ENCODE measurements at places on chromosomes 3 and 15.

GRCh38 chr3:50604628-50605588, 6.7 kb downstream of the CISH start:
- peak; percentile 62 for DNase-seq

DNA sequence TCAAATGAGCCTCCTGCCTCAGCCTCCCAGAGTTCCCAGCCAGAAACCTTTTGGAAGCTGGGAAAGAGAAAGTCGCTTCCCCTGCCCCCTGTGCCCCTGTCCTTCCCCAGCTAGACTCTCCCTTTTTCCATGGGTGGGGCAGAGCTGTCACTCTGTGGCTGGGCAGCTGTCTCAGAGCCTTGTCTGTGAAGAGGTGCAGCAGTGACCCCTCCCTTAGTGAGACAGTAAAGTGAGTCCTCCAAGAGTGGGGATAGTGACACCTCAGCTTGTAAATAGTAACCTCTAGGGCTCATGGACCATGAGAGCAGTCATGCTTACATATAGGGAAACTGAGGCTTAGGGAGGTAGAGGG, 76.3 kb downstream of the SMAD6 start:
- DNase-seq: no peak

DNA sequence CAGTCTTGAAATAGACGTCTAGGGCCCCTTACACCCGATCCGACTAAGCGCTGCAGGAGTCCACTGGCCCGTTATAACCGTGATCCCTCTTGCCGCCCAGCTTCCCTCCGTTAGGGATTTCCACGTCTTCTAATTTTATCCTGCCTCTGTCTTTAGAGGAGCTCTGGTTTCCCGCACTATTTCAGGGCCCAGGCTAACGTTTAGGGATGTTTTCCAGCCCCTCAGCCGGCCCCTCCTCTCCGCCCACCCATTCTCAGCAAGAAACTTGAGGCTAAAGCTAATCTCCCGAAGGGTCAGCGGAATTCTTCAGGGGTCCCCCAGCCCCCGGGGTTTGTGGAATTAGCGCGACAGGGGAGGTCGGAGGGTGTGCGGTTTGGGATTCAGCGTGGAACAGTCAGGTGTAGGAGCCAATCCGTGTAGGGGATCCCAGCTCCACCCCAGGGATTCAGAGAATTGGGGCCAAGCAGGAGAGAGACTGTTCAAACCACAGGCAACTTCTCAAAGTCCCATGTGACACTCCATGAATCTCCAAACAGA, 1.6 kb downstream of the PTX3 start:
- no peak for DNase-seq

GRCh38 chr3:134838599-134838998, 43.5 kb downstream of the EPHB1 start:
- DNase-seq: no peak

DNA sequence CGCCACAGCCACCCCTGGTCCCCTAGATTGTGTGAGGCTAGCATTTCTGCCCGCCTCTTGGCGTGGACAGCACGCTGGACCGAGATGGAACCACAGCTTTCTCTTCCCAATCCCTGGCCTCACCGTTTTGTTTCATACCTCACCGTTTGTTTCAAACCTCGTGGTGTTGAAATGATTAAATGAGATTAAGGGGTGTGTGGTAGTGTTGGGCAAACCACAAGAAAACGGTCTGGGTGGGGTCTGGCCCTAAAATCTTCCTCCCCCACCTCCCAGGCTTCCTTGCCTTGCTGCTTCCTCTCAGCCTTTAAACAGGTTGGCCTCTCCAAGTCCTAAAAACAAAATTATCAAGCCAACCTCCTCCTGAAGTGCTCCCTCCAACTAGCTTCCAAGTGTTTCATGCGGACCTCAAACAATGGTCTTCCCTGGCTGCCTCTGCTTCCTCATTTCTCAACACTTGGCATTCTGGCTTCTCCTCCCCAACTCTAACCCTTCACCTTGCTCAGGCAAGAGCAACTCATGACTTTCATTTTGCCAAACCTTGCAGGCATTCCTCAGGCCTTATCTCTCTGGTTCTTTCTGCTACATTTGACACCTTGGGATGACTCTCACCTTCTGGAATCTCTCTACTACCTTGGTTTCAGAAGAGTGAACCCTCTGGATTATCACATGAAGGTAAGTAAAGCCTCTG, 1.4 kb upstream of the ATP13A3 start:
- peak; percentile 26 for DNase-seq

- no peak for DNase-seq
Measured at GRCh38 chr3:129794311-129795185, 99.0 kb downstream of the TMCC1 start.

- DNase-seq: no peak
Measured at GRCh38 chr3:4831580-4831950, 147.7 kb upstream of the BHLHE40 start.

GRCh38 chr3:133283958-133284807, 115.7 kb upstream of the BFSP2 start:
- DNase-seq: peak; percentile 3

DNA sequence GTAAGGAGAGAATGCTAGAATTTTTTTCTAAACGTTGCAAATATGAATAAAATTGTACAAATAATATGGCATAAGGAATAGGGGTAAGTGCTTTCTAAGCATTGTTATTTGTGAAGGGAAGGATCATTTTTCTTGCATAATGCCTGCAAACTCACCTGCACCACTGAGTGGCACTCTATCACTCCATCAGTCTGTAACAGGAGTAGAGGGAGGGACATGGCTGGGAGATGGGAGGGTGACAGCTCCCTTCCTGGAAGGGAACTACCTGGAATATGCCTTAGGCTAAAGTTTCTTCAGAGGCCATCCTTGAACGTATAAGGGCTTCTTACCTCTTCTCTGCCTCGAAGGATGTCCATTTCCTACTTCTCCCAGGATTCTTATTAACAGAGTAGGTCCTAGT, 3.0 kb downstream of the NAALADL2 start:
- no peak for DNase-seq

DNA sequence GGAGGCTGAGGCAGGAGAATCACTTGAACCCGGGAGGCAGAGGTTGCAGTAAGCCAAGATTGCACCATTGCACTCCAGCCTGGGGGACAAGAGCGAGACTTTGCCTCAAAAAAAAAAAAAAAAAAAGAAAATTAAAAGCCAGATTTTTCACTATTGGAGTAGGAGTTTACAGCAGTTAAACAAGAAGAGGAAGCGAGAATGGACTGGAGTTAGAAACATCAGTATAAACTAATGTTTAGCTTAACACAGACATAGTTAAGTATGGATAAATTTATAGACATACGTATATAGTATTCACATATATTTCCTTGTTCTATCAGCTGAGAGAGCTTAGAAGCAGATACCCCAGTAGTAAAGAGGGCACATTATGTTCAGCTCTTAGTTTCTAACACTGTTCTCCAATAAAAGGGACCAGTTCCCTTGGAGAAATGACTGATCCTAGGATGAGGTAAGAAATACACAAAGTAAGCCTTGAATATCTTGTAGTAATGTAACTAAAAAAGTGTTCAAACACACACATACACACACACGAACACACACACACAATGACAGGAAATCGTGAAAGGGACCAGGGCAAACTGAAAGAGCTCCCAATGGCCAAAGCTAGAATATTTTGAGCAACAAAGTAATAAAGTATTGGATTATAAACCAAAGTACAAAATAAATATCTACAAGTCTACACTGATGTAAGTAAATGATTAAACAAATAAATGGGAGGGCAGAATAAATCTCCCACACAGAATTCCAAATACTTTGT, 25.1 kb downstream of the PIK3CB start:
- DNase-seq: no peak

GRCh38 chr3:120448756-120449155, 2.0 kb downstream of the FSTL1 start:
- no peak for DNase-seq

DNA sequence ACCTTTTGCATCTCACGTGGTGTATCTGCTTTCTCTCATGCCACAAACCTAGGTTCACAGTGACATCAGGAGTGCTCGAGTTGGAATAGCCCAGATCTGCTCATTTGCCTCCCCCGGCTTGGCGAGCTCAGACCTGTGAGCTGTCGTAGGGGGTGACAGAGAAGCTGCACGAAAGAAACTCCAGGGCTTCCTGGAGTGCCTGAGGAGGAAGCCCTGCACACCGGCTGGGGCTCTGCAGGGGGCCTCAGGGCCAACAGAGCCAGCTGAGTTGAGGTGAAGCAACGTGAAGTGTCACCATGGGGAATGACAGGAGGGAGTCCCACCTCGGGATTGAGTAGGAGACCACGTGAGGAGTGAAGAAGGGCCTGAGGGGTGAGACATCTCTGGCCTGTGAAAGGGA, 62.5 kb downstream of the RPN1 start:
- no peak for DNase-seq

- DNase-seq: no peak
Measured at GRCh38 chr15:75043509-75044257, 20.3 kb downstream of the PPCDC start.

- DNase-seq: peak; percentile 5
Measured at GRCh38 chr3:136818769-136819391, at the start of gene SLC35G2. TSS of gene SLC35G2 (plus strand) at chr3:136819126. CDS start at chr3:136854461, 35,335 bp downstream.

DNA sequence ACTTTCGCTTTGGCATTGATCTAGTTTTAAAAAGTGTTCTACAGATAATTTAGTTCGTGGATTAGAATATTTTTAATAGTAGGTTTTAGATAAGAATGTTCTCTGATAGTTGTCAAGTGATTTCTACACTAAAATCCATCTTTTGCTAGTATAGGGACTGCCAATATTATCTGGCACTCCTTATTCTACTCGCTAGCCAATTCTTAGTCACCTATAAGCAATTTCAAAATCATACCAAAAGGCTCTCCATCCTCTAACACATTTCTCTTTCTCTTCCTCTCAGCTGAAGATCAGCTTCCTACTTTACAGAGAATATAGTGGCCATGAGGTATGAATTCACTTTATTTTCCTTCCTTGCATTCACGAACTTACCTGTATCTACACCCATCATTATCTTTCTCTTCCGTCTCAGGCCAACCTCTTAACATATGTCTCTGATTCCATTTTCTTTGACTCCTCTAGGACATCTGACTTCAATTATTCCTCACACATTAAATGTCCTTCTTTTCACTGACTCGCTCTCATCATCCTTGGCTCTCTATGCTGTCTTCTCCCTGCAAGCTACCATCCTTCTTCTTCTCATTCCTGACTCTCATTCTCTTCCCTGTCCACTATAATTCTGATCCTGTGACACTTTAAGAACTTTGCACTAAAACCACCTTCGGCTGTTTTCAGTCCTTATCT, 35.5 kb downstream of the C3orf80 start:
- no peak for DNase-seq

- DNase-seq: no peak
Measured at GRCh38 chr3:27985369-27986035, 255.9 kb upstream of the CMC1 start.

GRCh38 chr3:185371306-185372074, 8.6 kb downstream of the MAP3K13 start:
- no peak for DNase-seq

DNA sequence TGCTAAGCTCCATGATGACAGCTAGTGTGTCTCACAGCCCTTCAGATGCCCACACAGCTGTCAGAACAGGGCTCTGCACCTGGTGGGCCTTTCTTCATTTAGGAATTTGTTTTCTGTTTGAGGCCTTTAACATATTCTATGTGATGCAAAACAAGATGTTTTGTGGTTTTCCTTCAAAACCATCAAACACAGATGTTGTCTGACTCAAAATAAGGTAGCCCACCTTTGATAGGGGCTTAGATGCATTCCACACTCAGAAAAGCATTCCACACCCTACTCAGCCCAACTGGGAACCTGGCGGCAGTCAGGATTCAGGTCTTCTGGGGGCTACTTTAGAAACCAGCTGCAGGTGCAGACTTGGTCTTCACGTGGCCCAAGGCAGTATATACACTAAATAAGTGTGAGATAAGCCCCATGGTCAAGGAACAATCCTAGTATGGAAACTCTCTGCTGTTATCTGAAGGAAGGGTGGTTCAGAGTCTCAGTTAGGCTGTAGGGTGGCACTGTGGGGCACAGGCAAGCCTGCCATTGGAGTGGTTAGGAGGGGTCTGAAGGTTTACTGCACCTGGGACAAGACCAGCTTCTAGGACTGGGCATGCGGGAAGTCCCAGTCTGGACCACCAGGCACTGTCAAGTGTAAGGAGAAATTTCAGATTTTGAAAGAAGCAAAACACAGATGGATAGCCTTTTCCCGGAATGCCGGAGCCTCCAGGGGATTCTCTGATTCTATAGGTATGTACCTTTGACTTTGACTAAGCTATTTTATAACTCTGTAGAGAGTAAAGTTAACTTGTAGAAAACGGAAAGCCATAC, 20.1 kb downstream of the LRRC2 start:
- DNase-seq: no peak

DNA sequence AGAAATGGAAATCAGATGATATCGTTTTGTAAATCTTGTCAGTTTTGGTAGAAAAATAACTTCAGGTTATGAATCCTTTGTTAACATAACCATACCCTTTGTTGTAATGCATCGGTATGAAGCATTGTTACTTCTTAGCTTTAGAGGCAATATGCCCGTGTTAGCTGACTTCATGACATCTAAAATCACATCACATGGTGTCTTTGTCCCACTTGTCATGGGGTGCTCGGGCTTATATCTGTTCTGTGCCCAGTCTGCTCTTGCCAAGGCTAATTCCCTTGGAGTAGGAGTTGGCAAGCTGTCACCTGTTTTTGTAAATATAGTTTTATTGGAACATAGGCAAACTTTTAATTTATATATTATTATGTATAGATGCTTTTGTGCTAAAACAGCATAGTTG, 39.6 kb downstream of the SLC25A26 start:
- no peak for DNase-seq

DNA sequence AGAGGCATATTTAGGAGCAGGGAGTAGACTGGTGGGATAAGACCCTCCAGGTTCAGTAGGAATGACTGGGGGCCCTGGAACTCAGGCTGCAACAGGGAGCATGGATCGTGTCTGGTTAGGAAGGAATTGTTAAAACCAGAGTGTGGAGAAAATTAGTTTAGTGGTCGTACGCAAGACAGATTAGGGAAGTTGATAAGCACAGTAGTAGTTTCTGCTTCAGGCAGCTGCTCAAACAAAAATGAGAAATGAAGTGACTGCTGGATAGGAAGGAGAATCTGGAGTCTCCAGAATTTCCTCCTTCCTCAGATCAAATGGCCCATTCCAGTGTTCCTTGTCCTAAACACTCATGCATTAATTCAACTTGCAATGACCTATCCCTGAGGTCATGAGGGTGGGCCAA, 11.2 kb downstream of the MYD88 start:
- no peak for DNase-seq

DNA sequence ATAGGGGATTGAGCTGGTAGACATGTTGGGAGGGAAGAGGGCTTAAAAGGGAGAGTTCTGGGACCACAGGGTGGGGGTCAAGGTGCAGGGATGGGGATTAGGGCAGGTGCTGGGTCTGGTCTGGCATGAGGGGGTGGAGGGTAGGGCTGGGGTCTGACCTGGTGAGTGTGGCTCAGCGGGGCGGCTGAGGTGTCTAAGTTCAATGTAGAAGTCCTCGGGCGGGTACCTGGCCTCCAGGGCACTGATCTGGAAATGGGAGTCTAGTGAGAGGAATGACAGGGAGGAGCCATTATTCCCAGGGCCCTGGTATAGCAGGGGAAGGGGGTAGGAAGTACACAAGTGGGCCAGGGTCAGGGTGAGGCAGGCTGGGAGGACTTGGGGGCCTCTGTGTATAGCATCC, 39.6 kb downstream of the RAB11A start:
- DNase-seq: no peak
